ENCODE measurements at places on chromosomes 5 and 9. TPM values are rescaled to one million over a fixed set of nuclear protein-coding genes. Genes with fewer than 3 reads are reported as not detected.

DNA sequence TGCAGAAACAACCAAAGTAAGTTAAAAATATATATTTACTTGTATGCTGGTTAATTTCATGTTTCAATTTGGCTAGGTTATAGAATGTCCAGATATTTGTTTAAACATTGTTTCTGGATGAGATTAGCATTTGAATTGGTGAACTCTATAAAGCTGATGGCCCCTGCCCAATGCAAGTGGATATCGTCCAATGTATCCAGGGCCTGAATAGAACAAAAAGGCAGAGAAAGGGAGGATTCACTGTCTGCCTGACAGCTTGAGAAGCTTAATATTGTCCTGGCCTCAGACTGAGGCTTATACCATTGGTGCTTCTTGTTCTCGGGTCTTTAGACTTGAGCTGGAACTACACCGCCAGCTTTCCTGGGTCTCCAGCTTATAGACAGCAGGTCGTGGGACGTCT, 446.7 kb upstream of the ACTBL2 start:
- DNase-seq, result no peak

Gene PCDHGB3
- 1.7 TPM for polyA plus RNA-seq

DNA sequence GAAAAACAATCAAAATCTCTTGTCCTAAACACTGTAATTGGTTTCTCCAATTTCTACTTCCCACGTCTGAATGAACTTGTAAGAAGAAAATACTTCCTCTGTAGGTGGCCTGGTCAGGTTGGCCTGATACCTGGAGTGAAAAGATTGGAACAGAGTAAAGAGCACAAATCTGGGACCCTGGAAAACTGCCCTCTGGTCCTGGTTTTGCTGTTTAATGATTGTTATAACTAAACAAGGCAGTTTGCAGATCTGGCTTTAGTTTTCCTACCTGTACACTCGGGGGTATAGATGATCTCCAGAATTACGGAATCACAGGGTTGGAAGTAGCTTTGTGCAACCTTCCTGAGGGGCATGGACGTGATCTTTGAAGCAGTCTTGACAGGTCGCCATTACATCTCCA, 67.6 kb downstream of the ZSWIM6 start:
- DNase-seq, result no peak

DNA sequence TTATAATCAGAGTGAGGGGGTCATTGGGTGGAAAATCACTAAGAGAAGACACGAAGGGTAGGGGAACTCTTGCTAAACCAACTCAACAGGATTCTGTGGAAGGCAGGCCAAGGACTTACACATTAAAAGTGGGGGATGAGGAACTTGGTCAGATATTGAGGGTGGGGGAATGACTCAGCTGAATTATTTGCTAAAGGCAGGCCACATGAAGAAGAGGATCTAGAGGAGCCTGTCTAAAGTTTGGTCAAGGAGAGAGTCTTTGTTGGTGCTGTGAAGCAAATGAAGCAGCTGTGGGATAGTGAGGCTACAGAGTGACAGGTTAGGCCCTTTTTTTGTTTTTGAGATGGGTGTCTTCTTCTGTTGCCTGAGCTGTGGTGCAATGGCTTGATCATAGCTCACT, 63.9 kb upstream of the SPRY4 start:
- DNase-seq, result no peak
